CD8-positive, alpha-beta memory T cell (primary cell): ENCODE measurements at places on chromosomes 4 and X. TPM values are rescaled to one million over a fixed set of nuclear protein-coding genes. Genes with fewer than 3 reads are reported as not detected.

DNA sequence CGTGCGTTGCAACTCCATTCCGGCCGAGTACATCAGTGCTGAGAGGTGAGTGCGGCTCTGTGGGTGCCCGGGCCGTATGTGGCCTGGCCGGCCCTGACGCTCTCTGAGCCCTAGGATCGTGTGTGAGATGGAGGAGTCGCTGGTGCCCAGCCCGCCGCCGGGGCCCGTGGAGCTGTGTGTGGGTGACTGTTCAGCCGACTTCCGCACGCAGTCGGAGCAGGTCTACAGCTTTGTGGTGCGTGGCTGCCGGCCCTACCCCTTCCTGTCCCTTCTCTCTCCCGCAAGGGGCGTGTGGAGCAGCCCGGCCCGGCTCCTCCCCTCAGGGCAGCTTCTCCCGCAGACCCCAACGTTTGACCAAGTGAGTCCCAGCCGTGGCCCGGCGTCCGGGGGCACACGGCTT is 8.0 kb downstream of the PLXNA3 start:
- no peak for DNase-seq

DNA sequence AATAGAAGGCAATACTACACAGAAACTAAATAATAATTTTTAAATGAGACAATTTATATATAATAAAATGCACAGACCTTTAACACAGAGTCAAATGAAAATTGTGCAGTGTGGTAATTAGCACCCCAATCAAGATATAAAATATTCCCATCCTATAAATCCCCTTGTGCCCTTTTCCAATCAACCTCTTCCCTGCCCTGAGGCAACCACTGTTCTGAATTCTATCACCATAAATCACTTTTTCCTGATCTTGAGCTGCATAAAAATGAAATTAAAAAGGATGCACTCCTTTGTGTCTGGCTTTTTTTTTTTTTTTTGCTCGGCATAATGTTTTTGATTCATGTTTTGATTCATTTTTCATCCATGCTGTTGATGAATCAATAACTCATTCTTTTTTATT is 107.0 kb downstream of the ATP8A1 start:
- no peak for DNase-seq

- no peak for DNase-seq
These were observed 13.4 kb upstream of the MEPE start for GRCh38 chr4:87819281-87819919.

DNA sequence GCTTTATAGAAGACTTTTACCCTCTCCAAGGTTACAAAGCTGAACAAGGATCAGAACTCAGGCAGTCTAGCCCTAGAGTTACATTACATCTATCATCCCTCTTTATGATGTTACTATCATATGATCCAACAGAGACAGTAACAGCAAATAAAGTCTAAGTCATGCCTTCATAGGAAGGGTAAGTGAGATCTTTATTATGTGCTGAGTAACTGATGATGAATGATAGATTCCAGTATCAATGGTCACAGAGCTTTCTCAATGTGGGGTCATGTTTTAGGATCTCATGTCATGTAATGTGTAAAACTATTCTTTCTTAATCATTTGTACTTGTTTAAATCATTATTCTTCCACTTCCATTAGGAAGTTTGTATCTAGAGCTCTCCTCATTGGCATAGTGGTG is 22.8 kb downstream of the ELOVL6 start:
- no peak for DNase-seq

GRCh38 chr4:37719021-37719420 is 32.8 kb upstream of the RELL1 start:
- DNase-seq = no peak

DNA sequence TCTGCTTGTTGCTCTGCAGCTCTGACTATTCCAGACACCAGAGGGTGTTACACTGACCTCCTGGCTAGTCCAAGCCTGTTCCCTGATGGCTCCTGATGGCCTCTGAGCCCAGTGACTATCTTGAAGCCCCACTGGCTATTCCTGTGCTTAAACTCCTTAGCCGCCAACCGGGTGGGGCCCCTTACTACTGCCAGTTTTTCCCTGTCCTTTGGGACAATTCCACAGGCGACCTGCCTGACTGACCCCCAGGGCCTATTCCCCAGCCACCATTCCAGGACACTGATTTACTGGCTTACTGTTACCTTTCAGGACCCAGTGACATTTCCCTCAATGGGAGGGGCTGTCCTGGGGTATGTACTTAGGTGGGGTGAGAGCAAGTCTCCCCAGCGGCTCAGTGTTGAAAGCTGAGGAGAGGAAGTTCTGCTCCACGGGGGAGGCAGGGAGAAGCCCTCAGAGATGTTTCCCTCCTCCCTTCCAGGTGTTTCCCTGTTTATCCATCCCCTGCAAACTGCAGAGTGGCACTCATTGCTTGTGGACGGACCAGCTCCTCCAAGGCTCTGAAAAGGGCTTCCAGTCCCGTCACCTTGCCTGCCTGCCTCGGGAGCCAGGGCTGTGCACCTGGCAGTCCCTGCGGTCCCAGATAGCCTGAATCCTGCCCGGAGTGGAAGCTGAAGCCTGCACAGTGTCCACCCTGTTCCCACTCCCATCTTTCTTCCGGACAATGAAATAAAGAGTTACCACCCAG is 4.0 kb downstream of the TIMP1 start:
- DNase-seq = no peak

GRCh38 chrX:103423955-103424638 is 47.8 kb downstream of the BEX3 start:
- no peak for DNase-seq

- no peak for DNase-seq
These were observed 587.3 kb downstream of the TMA16 start for GRCh38 chr4:164081801-164082200.

DNA sequence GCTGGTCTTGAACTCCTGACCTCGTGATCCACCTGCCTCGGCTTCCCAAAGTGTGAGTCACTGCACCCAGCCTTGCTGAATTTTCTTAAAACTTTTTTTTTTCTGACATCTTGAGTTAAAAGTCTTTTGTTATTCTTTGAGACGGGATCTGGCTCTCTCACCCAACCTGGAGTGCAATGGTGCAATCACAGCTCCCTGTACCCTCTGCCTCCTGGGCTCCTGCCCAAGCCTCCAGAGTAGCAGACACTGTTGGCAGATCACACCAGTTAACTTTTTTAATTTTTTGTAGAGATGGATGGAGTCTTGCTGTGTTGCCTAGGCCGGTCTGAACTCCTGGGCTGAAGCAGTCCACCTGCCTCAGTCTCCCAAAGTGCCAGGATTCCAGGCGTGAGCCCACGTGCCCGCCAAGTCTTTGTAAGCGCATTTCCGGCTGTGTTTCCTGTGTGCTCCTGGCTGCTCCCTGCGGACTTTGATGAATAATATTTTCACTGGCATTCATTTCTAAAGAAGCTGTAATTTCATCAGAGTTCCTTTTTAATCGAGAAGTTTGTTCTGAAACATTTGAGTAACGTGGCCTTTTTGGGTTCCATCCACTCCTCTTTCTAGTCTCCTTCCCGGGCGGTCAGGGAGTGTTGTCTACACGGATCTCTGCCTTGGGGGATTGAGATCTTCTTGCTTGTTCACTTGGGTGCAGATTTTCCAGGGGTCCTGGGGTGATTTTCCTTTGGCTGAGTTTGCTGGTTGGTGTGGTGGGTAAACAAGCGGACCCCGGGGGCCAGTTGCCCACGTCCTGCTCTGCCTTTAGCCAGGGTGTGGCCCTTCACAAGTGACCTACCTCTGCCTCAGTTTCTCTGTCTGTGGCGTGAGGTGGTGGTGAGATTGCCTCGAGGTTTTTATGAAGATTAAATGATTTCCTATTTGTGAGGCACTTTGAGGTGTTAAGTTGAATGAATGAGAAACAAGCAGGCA is 44.4 kb downstream of the PCGF3 start:
- DNase-seq = no peak

DNA sequence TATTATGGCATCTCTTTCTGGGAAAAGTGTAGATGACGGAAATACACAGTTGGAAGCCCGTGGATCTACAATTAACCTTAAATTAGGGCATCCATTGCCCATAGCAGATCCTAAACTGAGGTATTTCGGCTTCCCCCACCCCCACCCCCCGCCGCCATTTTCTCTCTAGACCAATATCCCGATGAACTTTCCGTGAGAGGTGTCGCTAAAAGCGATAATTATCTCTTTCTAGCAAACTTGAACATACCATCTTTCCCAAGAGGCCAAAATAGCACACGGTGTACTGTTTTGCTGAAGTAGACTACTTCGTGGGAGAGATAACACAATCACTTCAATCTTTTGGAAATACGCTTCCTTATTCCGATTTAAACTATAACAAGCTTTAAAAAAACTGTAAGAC is 554 bp downstream of the KLHL15 start:
- no peak for DNase-seq

- DNase-seq = no peak
These were observed 10.7 kb upstream of the SPCS3 start for GRCh38 chr4:176309046-176309445.

GRCh38 chrX:118383120-118383519 is 37.2 kb downstream of the WDR44 start:
- no peak for DNase-seq

GRCh38 chr4:712916-713632 is 7.4 kb downstream of the PCGF3 start:
- no peak for DNase-seq

GRCh38 chr4:101730291-101731117 is 60.0 kb upstream of the BANK1 start:
- peak; percentile 14 for DNase-seq

CPXCR1 gene
- not detected for total RNA-seq

CENPVL3 gene
- total RNA-seq = not detected

CCDC110 gene
- not detected for total RNA-seq
